ENCODE measurements at places on chromosomes 2 and 18.

GRCh38 chr2:1863861-1864260 is 119.5 kb upstream of the PXDN start:
- DNase-seq: no peak

DNA sequence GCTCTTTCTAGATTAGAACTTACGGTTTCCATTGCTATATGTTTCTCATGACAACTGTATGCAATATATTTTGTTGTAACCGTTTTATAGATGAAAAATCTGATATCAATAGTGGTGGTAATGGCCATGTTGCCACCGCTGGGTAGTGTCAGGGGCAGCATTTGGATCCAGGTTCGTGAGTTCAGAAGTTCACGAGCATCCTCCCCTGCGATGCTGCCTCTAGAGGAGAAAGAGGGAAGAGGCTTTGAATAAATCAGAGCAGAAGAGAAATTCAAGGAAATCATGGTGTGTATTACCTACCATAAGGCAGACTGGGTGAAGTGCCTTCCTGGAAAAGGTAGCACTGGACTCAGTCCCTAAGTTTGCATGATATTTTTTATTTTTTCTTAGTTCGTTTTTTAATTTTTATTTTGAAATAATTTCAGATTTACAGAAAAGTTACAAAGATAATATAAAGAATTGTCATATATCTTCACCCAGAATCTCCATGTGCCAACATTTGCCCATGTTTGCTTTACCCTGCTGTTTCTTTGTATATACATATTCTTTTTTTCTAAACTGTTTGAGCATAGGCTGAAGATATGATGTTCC is 3.3 kb upstream of the ZBTB7C start:
- peak; percentile 50 for DNase-seq

DNA sequence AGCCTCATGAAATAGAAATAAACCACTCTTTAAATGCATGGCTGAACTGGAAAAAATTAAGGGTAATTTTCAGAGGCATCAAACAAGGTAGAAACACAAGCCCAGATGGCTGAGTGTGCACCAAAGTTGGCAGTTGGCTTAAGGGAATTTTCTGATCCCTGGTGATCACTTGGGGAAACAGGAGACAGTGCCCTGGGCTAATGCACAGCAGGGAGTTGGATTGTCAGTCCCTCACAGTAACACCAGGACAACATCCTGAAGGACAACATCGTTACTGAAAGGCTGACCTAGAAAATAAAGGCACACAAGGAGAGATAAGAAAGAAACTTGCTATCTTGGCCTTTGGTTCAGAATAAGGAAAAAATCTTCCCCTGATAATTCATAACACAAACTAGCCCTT is 417.0 kb downstream of the SLC4A3 start:
- DNase-seq: no peak

- DNase-seq: no peak
These were observed 41.1 kb downstream of the LIMS1 start for GRCh38 chr2:108575132-108575966.

- DNase-seq: no peak
These were observed 137.0 kb downstream of the FAM210A start for GRCh38 chr18:13589316-13589715.

- DNase-seq: no peak
These were observed 33.0 kb downstream of the VAPA start for GRCh38 chr18:9946831-9947230.

DNA sequence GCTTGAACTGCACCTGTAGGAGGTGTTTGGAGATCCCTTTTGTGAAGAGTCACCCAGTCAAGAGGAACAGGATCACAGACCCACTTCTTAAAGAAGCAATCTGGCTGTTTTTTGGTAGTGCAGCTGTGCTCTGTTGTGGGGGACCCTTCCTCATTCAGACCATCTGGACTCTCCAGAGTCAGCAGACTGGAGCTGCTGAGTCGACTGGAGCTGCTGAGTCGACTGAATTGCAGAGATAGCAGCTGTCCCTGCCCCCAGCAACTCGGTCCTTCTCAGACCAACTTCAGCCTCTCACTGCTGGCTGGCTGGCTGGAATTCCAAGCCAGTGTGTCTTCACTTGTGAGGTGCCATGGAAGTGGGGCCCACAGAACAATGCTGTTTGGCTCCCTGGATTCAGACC is 56.8 kb downstream of the GTF3C3 start:
- no peak for DNase-seq

DNA sequence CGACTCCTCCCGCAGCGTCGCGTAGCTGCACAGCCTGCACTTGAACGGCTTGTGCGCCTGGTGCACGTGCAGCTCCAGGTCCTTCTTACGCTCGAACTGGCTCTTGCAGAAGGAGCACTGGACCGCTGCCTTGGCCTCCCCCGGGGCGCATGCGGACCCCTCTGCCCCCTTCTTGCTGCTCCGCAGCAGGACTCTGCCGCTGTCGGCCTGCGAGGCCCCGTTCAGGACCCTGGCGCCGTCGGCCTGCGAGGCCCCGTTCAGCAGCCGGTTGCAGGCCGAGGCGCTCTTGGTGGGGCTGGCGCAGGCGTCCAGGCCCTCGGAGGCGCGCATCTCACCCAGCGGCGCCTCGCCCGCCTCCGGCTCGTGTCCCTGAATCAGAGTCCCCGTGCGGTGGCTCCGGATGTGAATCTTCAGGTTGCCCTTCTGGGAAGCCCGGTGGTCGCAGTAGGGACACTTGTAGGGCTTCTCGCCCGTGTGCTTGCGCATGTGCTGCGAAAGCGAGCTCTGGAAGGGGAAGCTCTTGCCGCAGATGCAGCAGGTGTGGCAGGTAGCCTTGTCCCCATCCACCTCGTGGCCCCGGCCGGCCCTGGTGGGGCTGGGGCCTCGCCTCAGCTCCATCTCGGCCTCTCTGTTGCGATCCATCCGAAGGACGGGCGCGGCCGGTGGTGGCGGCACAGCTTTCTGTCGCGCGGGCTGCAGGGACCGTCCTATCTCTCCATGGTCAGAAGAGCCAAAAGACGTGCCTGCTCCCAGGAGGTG is 52.5 kb downstream of the ZNF516 start:
- DNase-seq: no peak

DNA sequence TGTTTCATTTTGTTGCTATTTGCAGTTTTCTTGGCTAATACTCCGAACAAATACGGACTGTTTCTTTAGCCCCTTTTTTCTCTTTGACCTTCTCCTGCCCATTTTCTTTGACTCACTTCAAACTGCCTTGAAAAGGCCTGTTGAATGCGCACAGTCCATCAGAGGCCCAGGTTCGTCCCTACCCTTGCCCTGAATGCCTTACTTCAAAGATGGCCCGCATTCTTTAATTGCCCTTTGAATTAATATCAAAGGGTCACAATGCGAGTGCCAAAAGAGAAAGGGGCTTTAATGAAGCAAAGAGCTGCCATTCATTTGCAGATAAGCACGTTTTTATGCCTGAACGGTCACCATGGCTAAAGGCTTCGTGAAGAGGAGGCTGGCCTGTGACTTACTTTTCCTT is 29.7 kb downstream of the PAX3 start:
- DNase-seq: no peak

DNA sequence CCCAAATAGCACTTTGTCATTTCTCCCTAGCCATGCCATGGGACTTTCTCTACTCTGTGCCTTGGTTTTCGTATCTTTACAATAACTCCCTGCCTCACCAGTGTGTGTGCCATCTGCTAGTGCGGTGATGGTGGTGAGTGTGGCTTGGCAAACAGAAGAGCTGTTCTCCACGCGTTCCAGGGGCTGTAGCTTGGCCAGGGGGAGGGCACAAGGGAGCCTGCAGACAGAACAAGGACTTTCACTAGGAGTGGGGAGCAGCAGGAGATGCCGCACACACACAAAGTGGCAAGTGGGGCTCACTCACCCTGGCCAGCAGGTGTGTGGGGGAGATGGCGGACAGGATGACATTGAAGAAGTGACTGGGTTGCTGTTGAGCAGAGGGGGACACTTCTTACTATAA is 196.9 kb downstream of the HAUS1 start:
- no peak for DNase-seq

- DNase-seq: no peak
These were observed 506.6 kb downstream of the ERBB4 start for GRCh38 chr2:212032032-212032431.

DNA sequence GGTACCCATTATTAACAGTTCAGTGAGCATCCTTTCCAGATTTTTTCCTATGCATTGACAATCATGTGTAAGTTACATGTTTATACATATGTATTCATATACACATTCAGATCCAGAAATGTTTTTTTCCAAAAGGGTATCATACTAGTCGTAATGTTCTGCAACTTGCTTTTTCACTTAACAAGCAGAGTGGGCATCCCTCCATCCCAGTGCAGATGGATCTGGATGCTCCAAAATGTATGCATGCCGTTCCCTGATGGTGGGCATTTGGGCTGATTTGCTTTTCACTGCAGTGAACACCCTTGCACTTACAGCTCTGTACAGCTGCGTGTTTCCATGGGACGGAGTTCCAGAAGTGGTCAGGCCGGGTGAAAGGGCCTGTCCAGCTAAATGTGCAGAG is 57.0 kb downstream of the DNMT3A start:
- no peak for DNase-seq

GRCh38 chr2:104840893-104841585 is 12.9 kb upstream of the POU3F3 start:
- DNase-seq: no peak

GRCh38 chr2:96604104-96604503 is 34.0 kb downstream of the KANSL3 start:
- no peak for DNase-seq

GRCh38 chr2:65668744-65669143 is 236.3 kb upstream of the SPRED2 start:
- no peak for DNase-seq

DNA sequence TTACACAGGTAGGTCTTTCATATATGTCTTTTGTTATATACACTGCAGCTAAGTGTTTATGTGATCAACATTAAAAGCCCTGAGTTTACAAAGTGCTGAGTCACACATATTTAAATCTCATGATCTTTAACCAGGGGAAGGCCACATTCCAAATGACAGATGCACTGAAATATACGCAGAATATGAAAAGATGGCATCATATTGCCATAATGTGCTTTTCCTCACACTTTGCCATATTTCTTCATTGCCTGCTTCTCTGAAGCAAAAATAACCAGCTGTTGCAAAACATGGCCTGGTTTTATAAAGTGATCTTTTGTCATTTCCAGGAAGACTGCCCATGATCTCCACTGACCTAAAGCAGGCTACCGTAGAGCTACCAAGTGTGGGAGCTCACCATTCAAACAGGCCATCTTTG is 93.5 kb upstream of the MAPRE2 start:
- peak; percentile 12 for DNase-seq

GRCh38 chr2:175030380-175031271 is 25.4 kb upstream of the CHN1 start:
- peak; percentile 27 for DNase-seq

DNA sequence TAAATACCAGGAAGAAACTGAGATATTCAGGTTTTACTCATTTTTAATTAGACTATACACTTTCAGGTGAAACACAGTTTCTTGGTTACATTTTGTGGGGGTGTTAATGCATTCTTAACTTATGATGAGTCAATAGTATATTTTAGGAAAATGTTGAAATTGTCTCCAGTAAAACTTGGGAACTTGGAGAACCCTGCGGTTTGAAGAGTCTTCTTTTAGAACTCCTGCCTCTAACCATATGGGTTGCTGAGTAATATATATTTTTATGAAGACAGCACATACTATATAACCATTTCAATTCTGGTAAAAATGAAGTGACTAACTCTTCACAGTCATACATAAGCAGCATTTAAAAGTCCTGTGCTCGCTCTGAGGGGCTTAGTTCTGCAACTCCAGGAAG is 308.2 kb upstream of the LRATD1 start:
- no peak for DNase-seq

DNA sequence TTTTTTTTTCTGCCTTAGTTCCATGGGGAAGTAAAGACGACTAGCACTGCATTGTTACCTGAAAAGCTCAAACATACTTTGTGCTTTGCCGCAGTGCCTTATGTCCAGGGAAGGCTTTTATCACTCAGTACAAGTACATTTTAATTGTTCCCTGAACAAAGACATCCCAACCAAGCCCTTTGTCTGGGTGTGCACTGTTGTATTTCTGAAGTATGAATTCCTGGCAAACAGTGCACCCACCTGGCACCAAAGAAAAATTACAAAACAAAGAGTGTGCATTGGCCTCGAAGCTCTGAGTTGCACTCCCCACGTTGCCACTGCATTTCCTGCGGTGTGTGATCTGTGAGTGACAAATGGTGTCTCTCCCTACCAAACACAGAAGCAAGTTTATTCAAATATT is 858.5 kb upstream of the PIK3C3 start:
- DNase-seq: peak; percentile 87

All from HAP-1 (cell line).